AG04450 (cell line): ENCODE measurements at places on chromosomes 6 and 20.

DNA sequence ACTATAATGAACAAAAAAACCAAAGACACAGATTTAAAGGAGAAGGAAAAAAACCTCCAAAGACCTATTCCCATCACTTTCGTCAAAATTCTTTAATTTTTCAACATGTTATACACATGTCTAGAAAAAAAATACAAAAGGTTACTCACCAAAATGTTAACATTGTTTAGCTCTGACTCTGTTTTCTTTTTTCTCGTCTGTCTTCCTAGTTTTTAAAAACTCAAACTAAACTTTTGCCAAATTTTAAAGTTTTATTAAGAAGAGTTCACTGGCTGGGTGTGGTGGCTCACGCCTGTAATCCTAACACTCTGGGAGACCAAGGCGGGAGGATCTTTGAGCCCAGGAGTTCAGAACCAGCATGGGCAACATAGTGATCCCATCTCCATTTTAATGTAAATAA lies 10.8 kb downstream of the MCUR1 start:
- DNase-seq = no peak

DNA sequence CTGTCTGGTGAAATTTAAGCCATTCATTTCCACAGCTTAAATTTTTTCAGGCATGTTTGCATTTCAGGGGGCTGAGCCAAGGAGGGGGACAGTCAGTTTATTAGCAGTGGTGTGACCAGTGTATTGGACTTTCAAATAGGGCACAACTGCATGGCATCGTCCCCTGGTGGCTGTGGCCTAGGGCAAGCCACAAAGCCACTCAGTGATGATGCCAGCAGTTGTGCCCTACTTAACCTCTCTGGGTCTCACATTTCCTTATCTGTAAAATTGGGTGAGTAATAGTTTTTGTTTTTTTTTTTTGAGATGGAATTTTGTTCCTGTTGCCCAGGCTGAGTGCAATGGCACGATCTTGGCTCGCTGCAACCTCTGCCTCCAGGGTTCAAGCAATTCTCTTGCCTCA lies 48.0 kb downstream of the CDC5L start:
- no peak for DNase-seq

DNA sequence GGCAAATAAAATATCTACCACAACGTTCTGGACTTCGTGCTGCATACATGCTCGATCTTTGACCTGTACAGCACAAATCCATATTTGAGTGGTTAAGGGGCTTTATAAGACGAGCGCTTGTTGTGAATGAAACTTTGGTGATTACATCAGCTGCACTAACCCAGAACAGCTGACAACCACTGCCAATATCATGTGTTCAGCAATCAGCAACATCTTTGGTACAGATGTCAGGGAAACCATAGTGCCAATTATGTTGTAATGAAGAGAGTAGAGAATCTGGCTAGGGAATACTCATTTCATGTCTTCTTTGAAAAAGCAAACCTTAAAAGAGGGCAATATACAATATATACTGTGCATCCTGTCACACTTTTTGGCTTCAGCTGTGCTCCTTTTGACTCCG lies 188.6 kb upstream of the NT5E start:
- no peak for DNase-seq

DNA sequence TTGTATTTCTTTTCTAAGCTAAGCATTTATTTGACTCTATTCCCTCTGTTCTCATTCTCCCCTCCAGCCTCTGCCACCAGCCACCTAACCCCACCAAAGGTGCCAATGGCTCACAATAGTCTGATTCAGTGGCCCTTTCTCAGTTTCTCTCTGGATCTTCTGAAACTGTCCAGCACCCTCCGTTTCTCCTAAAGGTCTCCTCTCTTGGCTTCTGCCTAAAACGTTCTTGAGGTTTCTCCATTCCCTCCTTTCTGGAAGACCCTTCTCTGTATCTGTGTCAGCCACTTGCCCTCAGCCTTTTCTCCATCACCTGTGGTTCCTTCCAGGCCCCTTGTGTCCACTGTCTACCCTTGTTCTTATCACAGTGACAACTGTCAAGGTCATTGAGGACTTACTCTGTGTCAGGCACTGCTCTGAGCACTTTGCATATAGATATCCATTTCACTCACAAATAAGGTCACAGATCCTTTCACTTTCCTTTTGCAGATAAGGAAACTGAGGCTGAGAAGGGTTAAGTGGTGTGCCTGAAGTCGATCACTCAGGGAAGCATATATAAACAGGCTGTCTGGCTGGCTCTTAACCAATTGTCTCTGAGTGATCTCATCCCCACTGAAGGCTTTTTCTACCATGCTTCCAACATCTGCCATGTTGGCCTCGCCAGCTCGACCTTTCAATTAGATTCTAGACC lies 48.1 kb downstream of the FOXA2 start:
- DNase-seq = no peak

DNA sequence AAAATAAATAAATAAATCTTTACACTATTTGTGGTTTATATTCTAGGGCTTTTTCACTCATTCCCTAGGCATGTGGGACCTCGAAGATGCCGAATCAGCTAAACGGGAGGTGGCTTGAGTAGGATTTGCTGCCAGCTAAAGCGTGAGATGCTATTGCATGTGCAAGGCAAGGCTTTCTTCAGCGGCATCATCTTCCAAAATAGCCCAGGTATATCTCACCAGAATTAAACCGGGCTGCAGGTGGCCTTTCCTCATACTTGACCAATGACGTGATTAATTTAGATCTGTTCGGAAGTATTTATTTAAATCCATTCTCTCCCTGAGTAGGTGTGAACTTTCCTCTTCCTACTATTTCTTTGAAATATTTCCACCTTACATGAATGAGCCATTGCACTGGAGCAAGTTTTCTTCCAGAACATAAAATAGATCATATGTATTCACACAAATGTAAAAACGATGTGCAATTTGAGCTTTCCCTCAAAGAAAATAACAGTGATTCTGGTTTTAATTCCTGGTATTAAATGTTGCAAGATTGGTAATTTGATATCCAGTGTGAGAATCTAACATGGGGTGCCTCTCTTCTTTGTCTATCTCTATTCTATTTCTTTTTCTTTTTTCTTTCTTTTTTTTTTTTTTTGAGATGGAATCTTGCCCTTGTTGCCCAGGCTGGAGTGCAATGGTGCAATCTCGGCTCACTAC lies 24.3 kb upstream of the ZNF217 start:
- no peak for DNase-seq

- DNase-seq = no peak
These were observed 1217.2 kb upstream of the GJE1 start for GRCh38 chr6:140915551-140915950.

DNA sequence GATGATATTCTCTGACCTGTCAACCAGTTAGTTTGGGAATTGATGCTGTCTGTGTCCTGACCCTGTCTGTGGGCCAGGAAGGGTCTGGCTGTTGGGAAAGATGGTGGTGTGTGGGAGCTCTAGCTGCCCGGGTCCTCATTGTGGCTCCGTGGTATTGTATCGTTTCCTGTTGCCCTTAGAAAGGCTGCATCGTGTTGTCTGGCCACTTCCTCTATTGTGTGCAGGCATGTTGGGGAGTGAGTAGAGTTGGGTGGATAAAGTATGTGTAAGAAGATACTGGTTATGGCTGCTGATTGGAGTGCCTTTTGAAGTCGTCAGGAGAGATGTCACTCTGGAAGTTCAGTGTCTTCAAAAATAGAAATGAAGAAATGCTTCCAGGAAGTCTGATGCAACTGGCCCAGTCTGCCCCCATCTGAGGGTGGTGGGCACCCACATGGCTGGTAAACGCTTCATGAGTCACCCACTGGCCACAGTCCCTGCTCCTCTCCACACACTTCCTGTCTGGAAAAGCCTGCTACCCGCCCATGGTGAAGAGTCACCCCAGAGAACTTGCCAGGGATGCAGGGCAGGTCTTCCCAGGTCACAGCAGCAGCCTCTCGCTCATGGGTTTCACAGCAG lies 27.9 kb downstream of the PPARD start:
- peak; percentile 46 for DNase-seq

- DNase-seq = no peak
These were observed 5.3 kb upstream of the IP6K3 start for GRCh38 chr6:33751771-33752645.

DNA sequence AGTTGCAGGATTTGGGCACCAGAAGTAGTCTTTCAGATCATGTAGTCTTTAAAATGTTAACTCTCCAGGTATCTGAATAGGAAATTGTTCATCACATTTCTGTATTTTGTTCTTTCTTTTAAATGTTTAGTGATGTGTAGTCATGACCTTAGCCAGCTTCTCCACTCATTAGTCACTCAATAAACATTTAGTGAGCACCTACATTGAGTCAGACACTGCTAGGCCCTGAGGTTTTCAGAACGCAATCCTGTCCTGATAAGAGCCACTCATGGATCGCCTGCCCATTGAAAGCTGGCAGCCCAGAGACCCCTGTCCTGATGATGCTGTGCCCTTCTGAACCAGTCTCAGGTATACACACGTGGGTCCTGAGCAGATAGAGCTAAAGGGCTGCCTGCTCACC lies 163.4 kb upstream of the HEY2 start:
- DNase-seq = no peak

DNA sequence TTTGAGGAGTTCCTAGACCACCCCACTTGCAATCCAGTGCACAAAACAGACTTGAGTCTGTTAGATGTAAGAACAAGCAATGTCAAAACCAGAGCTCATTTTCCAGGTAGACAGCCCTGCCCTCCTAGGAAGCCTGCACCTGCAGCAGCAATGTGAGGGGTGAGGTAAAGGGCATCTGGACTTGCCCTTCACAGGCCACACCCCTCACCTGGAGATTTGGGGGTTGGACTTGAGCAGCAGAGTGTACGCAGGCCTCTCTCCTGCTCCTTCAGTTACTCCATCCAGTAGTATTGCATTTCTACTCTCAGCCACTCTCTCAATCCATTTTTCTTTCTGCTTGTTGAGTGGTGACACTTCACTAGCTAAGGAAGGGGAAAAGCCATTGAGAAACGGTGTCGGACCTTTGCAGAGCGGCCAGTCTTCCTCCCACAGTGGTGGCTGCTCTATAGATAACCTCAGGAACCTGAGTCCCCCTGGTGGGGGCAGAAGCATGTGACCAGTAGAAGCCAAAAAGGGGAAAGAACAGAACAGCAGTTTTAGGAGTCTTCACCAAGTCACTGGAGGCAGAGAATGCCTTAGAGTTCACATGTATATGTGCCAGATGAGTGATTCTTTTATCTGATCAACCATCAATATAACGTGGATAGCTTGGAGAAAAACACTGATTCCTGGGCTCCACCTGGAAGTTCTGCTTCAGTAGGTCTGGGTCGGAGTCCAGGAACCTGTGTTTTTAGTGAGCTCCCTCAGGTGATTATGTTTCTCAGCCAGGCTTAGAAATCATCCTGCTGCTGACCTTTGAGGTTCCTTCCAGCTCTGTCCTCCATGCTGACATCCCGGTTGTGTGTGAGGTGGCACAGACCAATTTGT lies 28.0 kb downstream of the ARFGEF2 start:
- no peak for DNase-seq

DNA sequence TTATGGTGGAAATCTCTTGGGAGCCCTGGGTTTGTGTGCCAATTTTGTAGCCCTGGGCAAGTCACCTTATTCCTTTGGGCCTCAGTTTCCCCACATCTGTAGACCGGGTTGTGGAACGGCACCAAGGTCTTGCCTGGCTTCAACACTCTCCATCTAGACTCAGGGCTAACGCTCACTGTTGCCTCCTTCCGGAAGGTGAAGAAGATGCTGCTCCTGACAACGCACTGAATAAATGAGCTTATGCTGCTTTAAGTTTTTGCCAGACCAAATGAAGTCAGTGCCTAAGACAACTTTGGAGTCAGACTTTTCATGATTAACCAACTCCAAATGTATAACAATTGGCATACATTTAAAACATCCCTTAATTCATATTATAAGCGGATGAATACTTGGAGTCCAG lies 53.1 kb downstream of the PSMG4 start:
- DNase-seq = no peak

DNA sequence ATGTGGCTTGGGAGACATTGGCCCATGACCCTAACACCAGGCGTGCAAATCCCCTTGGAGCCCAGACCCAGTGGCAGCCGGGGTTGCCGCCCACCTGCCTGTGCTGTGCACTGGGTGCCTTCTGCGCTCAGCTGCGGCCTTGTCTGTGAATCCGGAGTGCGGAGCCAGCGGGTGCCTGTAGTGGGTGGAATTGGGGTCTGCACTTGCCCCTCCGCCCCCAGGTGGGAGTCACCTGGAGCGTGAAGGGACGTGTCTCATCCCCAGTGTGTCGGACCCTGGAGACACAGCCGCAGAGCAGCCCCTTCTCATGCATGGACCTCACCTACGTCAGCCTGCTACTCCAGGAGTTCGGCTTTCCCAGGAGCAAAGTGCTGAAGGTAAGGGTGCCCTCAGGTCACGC lies 22.9 kb upstream of the PYGB start:
- DNase-seq = no peak

DNA sequence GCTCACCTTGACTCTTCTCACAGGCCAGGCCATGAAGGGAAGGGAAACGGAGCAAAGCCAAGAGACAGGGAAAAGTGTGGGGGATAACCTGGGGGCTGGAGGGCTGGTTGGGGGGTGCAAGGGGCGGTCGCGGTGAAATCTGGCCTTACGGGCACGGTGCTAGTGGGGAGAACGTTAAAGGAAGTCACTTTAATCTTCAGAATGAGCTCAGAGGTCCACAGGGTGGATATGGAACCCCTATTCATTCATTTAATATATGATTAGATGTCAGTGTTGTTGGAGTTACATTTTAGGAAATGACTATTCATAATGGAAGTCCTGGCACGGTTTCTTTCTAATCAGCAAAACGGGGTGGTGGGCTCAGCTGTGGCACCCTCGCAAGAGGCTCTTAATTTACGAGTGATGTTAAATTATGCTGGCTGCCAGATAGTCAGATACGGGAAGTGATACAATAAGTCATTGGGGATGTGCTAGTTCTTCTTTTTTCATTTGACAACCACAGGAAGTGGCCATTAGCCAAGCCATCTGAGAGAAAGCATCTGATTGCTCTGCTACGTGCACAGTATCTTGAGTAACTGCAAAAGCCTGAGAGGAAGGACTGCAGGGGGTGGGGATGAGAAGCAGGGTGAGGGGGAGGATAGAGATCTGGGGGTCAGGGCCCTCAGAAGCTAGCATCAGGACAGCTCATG lies 253.0 kb downstream of the QKI start:
- DNase-seq = no peak

DNA sequence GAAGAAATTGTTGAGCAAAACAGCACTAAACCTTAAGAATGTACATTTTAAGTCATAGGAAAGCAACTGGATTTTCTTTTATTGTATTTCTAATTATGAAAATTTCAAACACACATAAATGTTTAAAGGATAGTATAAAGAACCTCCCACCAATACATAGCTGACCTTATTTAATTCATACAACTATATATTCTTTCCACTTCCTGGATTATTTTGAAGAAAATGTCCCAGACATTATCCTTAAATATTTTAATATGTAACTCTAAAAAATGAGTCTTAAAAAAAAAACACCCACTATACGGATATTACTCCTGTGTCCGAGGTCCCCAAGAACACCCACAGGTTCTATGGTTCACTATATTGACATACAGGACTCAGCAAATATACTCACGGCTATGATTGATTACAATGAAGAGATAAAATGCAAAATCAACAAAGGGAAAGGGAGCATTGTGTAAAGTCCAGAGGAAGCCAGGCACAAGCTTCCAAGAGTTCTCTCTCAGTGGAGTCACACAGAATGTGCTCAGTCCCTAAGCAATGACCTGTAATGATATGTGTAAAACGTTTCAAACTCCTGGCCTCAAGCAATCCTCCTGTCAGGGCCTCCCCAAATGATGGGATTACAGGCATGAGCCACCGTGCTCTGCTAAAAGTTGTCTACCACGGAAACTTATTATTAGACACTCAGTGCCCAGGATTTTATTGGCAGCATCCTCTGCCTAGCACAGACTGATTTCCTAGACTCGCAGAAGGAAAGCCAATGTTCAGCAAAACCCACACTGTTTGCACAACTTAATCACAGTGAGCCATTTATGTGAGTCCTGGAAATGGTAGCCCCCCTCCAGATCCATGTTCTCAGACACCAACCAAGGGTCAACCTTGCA lies 23.2 kb downstream of the GLYATL3 start:
- no peak for DNase-seq

GRCh38 chr20:63553933-63554290 lies at the start of gene FNDC11:
TSS of gene FNDC11 (plus strand) at chr20:63554159. CDS start at chr20:63555664, 1,505 bp downstream.
- no peak for DNase-seq
